ENCODE measurements at places on chromosomes 3 and 15. TPM values are rescaled to one million over a fixed set of nuclear protein-coding genes. Genes with fewer than 3 reads are reported as not detected.

DNA sequence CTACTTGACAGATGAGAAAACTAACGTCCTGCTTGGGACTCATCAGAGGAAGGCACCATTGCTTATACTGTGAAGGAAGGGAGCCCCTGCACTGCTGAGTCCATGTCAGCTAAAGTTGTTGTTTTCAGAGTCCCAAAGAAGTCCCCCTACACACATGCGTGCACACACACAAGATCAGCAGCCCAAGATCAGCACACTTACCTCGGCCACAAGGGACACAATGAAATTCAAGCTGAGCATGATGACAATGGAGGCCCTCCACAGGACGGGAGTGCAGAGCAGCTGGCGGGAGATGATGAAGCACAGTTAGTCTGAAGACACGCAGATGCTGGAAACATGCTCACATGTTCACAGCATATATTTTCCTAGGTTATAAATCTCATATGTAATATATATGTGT is 28.6 kb upstream of the ATP13A5 start:
- DNase-seq = no peak

GRCh38 chr3:98594628-98595324 is 1.4 kb upstream of the CPOX start:
- no peak for DNase-seq

- DNase-seq = no peak
These were observed 2.9 kb downstream of the TLR9 start for GRCh38 chr3:52222319-52223221.

DNA sequence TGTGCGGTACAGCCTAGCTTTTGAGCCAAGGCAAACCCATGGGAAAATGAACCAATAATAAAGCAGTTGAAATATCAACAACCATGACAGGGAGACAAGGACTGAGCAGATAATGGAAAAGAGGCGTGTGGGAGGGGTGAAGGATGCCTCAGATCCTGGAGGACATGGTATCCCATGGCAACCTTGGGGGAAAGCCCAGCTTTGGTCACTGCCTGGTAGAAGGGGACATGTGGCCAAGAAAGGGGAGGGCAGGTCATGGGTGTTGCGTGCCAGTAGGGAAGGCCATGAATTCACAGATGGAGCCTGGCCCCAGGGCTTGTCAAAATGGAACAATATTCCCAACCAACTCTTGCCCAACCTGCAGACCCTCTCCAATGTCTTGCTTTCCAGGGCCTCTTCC is 140.5 kb upstream of the SMAD3 start:
- no peak for DNase-seq

GRCh38 chr3:151169262-151169947 is 33.6 kb downstream of the GPR171 start:
- DNase-seq = peak; percentile 30

DNA sequence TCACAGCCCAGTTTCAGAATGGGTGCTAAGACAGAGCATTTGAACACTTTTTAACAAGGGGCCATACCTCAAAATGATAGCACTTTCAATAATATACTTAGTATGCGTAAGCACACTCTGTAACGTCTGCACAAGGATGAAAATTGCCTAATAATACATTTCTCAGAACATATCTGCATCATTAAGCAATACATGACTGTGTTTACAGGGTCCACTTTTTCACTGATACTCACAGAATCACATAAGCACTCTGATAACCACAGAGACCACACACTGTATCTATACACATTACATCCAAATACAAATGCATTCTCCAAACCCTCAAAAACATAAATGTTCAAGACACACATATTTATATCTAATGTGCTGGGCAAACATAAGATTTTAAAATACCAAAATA is 79.8 kb downstream of the NR1I2 start:
- DNase-seq = no peak

DNA sequence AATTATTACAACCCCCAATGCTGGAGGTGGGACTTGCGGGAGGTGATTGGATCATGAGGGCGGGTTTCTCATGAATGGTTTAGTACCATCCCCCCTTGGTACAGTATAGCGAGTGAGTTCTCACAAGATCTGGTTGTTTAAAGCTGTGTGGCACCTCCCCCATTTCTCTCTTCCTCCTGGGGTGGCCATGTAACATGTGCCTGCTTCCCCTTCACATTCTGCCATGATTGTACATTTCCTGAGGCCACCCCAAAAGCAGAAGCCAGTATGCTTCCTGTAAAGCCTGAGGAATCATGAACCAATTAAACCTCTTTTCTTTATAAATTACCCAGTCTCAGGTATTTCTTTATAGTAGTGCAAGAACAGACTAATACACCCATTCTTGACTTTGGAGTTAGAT is 20.3 kb upstream of the PROK2 start:
- DNase-seq = no peak

GRCh38 chr3:8838765-8839423 is 69.5 kb upstream of the OXTR start:
- DNase-seq = no peak

GRCh38 chr3:149507491-149508324 is 33.2 kb downstream of the TM4SF4 start:
- DNase-seq = no peak

DNA sequence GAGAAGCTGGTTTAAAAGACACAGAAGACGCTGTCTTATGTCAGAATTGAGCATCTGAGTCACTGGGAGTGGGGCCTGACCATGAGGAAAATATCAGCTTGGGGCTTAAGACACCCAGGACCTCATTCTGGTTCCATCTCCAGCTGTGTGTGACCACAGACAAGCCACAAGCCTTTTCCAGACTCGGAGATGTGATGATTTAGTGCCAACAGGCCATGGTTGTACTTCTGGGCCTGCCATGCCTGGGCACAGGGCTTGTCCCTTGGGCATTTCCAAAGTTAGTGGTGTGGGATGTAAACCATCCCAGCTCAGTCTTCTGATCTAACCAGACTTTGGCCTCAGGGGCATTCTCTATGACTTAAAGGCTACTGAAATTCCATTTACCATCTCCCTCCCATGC is 269.8 kb downstream of the RYR3 start:
- no peak for DNase-seq

- no peak for DNase-seq
These were observed 337.3 kb upstream of the TBC1D5 start for GRCh38 chr3:18079739-18080138.

- no peak for DNase-seq
These were observed 299 bp downstream of the PAQR9 start for GRCh38 chr3:142963234-142963515.

- DNase-seq = peak; percentile 55
These were observed 173.3 kb downstream of the TMEM108 start for GRCh38 chr3:133211449-133211848.

GRCh38 chr3:8627201-8627940 is 17.2 kb downstream of the SSUH2 start:
- DNase-seq = no peak

DNA sequence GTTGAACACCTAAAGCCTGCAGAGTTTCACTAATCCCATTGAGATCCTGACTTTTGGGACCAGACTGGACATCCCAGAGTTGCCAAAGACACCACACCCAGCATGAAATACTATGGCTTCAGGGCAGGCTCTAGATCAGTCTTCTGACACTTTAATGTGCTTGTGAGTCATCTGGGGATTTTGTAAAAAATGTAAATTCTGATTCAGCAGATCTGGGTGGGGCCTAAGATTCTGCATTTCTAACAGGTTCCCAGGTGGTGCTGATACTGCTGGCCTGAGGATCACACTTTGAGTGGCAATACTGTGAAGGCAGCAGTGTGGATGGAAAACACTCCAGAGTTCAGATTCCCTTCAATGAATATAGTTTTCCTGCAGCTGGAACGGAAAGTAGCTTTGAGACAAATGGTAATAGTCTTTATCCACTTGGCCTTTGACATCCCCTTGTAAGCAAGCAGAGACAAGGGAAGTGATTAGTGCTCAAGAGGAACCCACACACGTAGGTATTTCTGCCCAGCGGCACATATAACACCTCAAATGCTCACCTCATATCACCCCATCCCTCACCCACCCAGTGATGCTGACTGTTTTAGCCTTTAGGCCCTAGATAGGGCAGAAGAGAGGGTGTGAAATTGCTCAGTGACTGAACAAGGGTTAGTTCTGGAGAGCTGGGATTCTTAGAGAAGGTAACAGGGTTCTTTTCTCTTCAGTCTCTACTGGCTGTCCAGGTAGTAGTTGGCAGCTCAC is 51.5 kb upstream of the GSK3B start:
- no peak for DNase-seq

- no peak for DNase-seq
These were observed 31.1 kb upstream of the SUCLG2 start for GRCh38 chr3:67685499-67685898.

DNA sequence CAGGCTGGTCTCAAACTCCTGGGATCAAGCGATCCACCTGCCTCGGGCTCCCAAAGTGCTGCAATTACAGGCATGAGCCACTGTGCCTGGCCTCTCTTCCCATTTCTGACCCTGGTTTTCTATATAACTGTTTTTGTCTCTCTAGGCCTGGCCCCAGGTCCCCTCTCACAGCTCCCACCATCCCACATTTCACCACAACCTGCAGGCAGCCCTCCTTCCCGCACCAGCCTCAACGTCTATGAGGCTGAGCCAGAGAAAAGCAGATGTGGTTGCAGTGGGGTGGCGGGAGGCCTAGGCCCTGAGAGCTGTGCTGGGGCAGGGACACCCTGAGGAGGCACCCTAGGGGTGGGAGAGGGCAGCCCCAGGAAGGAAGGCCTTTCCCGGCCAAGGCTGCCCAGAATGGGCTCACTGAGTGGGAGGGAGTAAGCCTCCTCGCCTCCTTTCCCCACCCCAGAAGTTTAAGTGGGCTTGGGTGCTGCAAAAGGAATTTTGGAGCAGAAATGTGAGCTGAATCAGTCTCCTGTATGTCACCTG is 99.7 kb downstream of the LSM3 start:
- DNase-seq = no peak

DNA sequence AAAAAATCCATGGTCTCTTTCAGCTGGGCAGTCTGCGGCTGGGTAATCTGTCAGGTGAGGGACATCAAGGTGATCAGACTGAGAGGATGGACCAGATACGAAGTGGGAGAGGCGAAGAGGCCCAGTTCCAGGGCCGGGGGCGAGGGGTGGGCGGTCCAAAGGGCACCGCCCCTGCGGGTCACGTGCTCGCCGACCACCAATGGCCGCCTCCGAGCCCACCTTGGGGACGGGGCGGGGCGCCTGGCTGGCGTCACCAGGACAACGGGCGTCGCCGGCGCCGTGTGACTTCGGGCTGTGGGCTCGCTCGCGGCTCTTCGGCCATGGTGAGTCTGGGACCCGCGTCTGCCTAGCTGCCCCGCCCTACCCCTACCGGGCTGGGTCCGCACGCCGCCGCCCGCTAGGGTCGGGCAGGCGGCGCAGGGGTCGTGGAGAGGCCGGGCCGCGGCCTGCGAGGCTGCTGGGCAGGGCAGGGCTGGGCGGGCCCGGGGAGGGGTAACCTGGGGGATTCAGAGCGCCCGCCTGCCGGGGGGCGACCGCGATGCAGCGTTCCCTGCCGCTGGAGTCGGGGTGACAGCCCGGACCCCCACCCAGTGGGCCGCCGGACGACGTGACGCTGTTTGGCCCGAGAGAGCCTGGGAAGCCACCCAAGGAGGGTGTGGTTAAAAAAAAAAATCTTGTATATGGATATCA is at the start of gene FBXL2:
Gene FBXL2, plus strand, starts transcription at position 250 of the 690 bp plus-strand sequence. Its CDS starts 71 bp downstream, at position 321.
- DNase-seq = peak; percentile 73

GRCh38 chr15:101242160-101242998 is 9.5 kb downstream of the CHSY1 start:
- no peak for DNase-seq

DNA sequence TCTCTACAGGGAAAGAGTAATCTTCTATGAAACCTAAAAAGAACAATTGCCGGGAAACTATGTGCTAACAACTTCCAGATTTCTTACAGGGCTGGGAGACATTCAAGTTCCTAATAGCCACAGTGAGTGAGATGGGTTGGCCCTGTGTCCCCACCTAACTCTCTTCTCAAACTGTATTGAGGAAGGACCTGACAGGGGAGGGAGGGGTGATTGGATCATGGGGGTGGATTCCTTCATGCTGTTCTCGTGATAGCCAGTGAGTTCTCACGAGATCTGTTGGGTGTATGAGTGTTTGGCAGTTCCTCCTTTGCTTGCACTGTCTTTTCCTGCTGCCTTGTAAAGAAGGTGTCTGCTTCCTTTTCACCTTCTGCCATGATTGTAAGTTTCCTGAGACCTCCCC is 958.7 kb downstream of the AGBL1 start:
- peak; percentile 5 for DNase-seq

DNA sequence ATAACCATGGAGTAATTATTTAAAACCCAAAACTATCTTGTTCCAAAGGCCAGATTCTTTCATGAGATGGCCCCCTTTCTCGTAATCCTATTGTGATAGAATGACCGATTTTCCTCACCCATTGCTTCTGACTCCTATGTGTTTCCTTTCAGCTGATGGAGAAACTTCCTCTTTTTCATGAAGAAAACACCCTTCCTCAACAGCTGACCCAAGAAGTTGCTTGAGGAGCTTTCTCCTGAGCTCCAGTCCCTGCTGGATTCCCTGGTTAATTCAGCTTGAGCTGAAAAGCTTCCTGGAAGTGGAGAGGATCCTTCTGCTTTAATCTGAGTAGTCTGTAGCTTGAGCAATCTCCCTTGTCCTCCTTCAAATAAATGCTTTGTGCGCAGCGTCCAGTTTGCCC is 75.0 kb downstream of the BFSP2 start:
- DNase-seq = peak; percentile 55

GRCh38 chr3:178325330-178325729 is 210.9 kb upstream of the KCNMB2 start:
- DNase-seq = no peak

DNA sequence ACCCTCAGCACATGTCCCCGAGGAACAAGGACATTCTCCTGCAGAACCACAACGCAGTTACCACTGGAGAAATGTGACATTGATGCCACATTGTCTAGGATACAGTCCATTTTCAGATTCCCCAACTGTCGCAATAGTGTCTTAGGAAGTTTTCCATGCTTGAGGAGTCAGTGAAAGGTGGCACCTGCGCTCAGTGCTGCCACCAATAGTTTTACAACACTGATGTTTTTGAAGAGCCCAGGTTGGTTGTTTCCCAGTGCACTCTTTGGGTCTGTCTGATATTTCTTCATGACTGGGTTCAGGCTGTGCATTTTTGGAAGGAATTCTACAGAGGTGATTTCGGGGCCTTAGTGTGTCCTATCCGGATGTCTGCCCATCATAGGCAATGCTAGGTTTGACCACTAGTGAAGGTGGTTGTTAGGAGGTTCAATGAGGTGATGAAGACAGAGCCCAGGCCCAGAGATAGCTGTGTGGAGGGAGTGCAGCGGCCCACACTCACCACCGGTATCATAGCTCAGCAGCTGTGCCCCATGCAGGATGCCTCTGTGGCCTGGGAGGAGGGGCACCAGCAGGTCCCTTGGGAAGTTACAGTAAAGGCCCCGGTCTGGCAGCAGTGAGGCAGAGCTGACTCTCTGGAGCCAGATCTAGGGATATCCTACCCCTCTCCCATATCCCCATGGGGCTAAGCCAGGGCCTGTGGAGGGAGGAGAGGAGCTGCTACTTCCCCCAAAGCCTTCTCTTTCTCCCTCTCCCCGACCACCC is 96.6 kb downstream of the DNAJB8 start:
- DNase-seq = no peak

GRCh38 chr15:85331655-85332285 is 48.6 kb upstream of the AKAP13 start:
- DNase-seq = no peak

The B3GNT5 gene
- polyA plus RNA-seq = 11.0 TPM

The CCR1 gene
- polyA plus RNA-seq = 3.0 TPM

The RAD51 gene
- polyA plus RNA-seq = 7.0 TPM

The POPDC2 gene
- 4.1 TPM for polyA plus RNA-seq

The TNNC1 gene
- polyA plus RNA-seq = 1,057 TPM

The ENTPD3 gene
- polyA plus RNA-seq = 0.43 TPM

The MINAR1 gene
- polyA plus RNA-seq = 1.8 TPM

The GMPS gene
- polyA plus RNA-seq = 46.5 TPM

The TGM4 gene
- polyA plus RNA-seq = 0.04 TPM

The CGGBP1 gene
- 71.0 TPM for polyA plus RNA-seq

The FEZF2 gene
- polyA plus RNA-seq = not detected

The RHOV gene
- polyA plus RNA-seq = 0.12 TPM

The CDHR4 gene
- not detected for polyA plus RNA-seq

The GOLGA8G gene
- 0.04 TPM for polyA plus RNA-seq

The XIRP1 gene
- 106 TPM for polyA plus RNA-seq
